ENCODE measurements at places on chromosomes 12 and 14.

DNA sequence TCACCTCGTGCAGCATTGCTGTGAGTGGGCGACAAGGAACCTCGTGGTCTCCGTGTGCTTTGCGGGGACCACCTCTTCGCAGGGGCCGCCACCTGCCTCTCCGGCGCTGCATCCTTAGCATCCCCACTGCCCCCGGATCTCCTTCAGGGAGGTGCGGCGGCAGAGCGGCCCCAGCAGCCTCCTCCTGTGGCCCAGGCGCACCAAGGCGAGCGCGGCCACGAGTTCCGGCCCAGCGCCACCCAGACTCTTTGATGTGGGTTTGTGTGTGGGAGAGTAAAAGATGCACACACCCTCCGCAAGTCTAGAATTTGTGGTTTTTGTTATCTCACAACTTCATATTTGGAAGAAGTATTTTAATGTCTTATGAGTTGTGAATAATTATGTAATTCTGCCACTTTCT is 118.8 kb upstream of the DIO3 start:
- no peak for DNase-seq

- DNase-seq, result no peak
Measured at GRCh38 chr14:77284066-77284465, 13.1 kb upstream of the NGB start.

- DNase-seq, result no peak
Measured at GRCh38 chr12:30046376-30046775, 262.6 kb upstream of the TMTC1 start.

DNA sequence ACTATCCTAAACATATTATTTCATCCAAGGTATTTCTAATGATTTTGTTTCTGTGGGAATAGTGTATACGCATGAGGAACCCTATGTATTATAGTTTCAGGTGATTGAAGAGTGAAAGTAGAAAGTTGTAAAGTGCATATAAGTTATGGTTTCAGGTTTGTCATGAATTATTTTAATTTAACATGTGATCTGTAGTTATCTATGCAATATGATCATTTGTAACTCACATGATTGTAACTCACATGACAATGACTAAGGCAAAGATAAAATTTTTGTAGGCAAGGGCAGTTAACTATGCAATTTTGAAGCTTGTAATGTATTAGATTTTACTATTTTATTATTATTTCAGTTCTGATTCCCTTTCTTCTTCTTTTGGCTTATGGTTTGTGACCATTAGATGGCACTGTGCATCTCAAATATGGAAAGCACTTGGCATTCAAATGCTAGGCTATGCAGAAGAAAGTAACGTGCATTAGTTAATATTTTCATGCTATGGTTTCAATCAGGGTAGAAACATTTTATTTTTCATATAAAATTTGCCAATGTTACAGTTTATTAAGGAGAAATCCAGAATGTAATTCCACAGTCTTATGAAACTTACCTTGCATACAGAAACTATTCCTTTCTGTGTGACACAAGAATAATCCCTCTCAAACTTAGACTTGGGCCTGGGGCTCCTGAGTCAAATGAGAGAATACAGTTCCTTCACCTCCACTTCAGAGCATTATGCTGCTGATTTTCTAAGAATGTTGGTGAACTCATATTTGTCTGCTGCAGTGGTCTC is 15.8 kb upstream of the TMEM30B start:
- no peak for DNase-seq

GRCh38 chr14:101726295-101726953 is 35.1 kb upstream of the PPP2R5C start:
- DNase-seq, result no peak

- no peak for DNase-seq
Measured at GRCh38 chr12:124422142-124422569, 127.3 kb downstream of the RFLNA start.

DNA sequence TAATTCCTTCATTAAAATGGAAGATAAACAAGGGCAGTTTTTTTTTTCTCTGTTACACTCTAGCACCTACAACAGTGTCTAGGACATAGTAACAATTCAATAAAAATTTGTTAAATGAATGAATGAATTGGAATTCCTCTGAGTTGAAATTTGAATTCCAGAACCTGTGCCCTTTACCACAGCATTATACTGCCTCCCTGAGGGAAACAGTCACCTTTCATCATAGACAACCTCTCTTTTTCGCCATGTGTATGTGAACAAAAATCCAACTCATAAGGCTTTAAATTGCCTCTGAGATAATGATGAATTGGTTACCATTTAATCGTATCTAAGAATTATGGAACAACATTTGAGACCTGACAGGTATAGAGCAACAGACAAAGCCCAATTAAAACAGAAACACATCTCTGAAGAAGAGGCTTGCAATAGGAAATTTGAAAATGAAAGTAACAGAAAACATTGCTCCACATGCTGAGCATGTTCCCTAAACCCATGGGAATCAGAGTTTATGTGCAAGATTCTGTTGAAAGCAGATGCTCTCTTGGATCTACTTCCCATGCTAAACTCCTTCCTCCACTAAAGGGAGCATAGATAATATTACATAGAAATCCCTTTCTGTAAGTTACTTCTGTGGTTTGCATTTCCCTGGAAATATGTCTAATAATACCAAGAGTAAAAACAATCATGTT is 657.8 kb downstream of the GALC start:
- DNase-seq, result no peak

Measured in C1 segment of cervical spinal cord (tissue), 14 donors.